ENCODE measurements at places on chromosomes 12 and 14. TPM values are rescaled to one million over a fixed set of nuclear protein-coding genes. Genes with fewer than 3 reads are reported as not detected.

The CMA1 gene
- total RNA-seq, result not detected

The NTF3 gene
- not detected for total RNA-seq

The NANOG gene
- not detected for total RNA-seq

The CCDC91 gene
- total RNA-seq, result 23.5 TPM

The P2RX4 gene
- 119 TPM for total RNA-seq

The NDUFA12 gene
- 83.2 TPM for total RNA-seq

The IFNG-AS1 gene
- not detected for total RNA-seq

- DNase-seq, result no peak
Observed at GRCh38 chr12:6078398-6079096, 45.9 kb downstream of the VWF start.

DNA sequence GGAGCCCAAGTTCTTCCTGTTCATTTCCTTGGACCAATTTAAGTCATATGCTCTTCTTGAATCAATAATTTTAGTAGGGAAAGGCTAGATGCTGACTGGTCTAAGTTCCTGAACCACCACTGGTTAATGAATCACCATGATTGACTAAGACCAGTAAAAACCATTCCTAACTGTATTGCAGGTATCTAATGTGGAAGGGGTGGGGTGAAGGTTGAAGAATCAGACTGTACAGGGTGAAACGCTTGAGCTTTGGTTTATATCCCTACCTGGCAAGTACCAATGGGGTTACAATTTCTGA, 100.1 kb downstream of the DYRK2 start:
- no peak for DNase-seq

- DNase-seq, result no peak
Observed at GRCh38 chr14:72812292-72812851, 81.5 kb downstream of the DPF3 start.

DNA sequence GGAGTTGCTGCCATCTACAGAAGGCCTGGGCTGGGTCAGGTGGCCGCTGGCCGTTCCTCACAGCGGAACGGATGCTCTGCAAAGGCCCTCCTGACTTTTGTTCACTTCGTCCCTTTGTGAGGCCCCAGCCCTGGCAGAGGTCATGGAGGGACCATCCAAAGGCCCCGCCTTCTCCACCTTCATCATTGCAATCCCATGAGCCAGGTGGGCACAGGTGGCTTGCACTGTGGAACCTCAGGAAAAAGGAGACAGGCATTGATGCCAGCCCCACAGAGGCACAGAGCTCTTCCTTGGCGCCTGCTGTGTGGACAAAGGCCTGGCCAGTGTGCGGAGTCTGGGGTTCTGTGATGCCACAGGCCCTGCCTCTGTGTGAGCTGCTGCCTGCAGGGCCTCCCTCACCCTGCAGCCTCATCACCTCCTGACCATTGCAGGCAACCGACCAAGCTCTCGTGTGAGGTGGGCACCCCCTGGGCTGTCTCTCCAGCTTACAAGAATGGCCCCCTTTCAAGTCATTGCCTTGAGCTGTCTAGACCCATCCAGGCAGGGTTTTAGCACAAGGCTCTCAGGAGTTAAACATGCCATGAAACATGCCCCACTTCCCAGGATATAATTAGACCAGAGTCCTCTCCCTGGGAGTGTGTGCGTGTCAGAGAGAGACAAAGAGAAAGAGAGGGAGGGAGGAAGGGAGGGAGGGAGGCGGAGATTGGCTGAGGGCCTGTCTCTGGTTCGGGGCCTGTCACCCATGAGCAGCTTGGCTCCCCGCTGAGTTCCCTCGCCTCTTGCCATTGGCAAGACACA, 19.3 kb downstream of the NFKBIA start:
- no peak for DNase-seq

- no peak for DNase-seq
Observed at GRCh38 chr14:73887694-73888459, 1.2 kb downstream of the ZNF410 start.

- no peak for DNase-seq
Observed at GRCh38 chr14:76376409-76376877, 506 bp downstream of the ESRRB start.

GRCh38 chr12:133057446-133057845, 20.1 kb downstream of the ZNF84 start:
- no peak for DNase-seq

- DNase-seq, result no peak
Observed at GRCh38 chr12:1591034-1591433, 3.3 kb downstream of the FBXL14 start.

- DNase-seq, result no peak
Observed at GRCh38 chr12:94872971-94873733, 130.3 kb downstream of the NDUFA12 start.

GRCh38 chr12:22719745-22720144, 94.8 kb downstream of the ETNK1 start:
- DNase-seq, result no peak
